Lower leg skin (tissue), 4 donors: ENCODE measurements at places on chromosomes 4 and X.

DNA sequence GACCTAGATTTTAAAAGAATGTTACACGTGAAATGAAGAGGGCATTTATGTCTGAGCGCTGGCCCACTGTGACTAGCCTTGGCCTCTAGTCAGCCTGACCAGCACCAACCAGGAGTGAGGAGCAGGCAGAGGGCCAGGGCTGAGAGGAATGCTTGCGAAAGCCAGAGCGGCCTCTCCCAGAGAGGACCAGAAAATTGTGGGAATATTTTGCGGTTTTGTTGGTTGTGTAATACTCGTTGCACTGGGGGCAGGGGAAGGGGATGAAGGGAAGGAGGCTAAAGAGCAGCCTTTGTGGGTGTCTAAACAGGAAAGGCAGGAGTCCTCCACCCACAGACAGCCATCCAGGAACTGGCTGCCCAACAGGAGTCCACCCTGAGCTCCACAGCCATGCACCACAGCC lies 3.8 kb downstream of the GABRE start:
- peak; percentile 39 for DNase-seq

GRCh38 chrX:30246769-30247489 lies at the start of gene MAGEB1:
Gene MAGEB1, plus strand, starts transcription at chrX:30247146. Its CDS starts 3,348 bp downstream, at chrX:30250494.
- DNase-seq = no peak

DNA sequence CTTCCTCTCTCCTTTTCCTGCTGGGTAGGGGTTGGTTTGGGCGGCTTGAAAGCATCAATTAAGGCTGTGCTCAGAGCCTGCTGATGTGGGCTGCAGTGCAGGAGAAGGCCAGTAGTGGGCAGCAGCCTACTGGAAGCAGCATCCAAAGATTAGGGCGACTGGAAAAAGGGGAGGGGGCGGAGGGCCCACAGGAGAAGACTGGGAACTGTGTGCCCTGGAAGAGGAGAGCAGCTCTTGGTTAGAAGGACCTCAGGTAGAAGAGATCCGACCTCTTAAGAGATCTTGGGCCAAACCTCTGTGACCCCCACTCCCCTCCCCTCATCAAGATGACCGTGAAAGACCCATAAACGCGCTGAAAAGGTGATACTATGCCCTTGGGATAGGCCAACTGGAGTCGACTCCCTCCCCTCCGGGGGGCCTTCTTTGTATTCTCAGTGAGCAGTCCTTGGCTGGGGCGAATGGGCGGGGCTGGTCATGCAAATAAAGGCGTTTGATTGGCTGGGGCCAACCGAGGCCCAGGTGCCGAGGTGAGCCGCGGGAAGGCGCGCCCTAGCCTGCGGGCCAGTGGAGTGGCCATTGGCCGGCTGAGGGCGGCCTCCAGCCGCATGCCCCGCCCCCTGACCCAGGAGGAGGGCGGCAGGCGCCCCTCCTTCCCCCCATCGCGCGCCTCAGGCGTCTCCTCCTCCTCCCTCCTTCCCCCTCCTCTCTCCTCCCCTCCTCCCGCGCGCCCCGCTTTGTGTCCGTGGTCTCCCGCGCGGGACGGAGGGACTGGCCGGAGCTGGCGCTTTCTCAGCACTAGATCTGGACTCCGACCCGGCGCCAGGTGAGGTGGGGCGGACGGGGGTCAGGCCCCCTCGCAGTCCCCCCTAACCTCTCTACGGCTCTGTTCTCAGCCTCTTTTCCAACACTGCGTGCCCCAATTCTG lies 10.1 kb downstream of the DLG3 start:
- DNase-seq = no peak

GRCh38 chrX:33726281-33727160 lies 405.6 kb downstream of the FAM47A start:
- DNase-seq = no peak
